ENCODE measurements at places on chromosomes 4 and X.

DNA sequence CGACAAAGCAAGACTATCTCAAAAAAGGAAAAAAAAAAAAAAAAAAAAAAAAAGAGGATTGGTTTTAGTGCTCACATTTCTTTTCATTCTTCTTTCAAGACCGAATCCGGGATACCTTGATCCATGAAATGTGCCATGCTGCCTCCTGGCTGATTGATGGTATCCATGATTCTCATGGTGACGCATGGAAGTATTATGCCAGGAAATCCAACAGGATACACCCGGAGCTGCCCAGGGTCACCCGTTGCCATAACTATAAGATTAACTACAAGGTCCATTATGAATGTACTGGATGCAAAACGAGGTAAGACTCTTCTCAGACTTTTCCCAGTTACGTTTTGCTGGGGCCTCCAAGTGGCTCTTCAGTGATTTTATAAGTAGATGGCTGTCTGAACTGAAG, 6.1 kb downstream of the CXCR3 start:
- no peak for DNase-seq

- DNase-seq = no peak
Measured at GRCh38 chr4:150862829-150863228, 152.3 kb downstream of the LRBA start.

- DNase-seq = no peak
Measured at GRCh38 chrX:98654565-98654964, 1755.5 kb downstream of the PCDH19 start.

- no peak for DNase-seq
Measured at GRCh38 chr4:107423677-107424405, 296.2 kb downstream of the PAPSS1 start.

- DNase-seq = no peak
Measured at GRCh38 chr4:168655182-168655581, 158.3 kb downstream of the PALLD start.

- DNase-seq = no peak
Measured at GRCh38 chr4:26349496-26349895, 28.7 kb downstream of the RBPJ start.

- no peak for DNase-seq
Measured at GRCh38 chr4:174358829-174359228, 75.1 kb downstream of the CEP44 start.

- no peak for DNase-seq
Measured at GRCh38 chr4:124965497-124965891, 253.0 kb upstream of the ANKRD50 start.

- DNase-seq = peak; percentile 32
Measured at GRCh38 chr4:165131247-165131832, 18.7 kb upstream of the TMEM192 start.

GRCh38 chr4:8907596-8908205, 36.1 kb upstream of the HMX1 start:
- no peak for DNase-seq

DNA sequence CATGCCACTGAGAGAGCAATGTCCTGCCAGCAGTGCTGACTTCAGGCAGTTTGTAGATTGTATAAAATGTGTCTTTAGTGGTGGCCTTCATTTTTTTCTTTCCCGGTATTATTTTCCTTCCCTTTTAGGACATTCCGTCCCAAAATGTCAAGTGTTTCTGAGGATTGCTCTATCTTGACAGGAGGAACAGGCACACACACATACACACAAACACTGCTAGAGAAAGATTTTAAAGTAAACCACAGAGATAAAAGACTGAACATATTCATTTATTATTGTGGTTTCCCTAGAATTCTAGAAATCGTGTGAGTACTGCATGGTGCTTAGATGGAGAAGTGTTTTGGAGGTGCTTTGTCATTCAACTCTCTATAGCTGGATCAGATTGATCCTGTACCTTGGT, 111.9 kb downstream of the GABRB1 start:
- no peak for DNase-seq

DNA sequence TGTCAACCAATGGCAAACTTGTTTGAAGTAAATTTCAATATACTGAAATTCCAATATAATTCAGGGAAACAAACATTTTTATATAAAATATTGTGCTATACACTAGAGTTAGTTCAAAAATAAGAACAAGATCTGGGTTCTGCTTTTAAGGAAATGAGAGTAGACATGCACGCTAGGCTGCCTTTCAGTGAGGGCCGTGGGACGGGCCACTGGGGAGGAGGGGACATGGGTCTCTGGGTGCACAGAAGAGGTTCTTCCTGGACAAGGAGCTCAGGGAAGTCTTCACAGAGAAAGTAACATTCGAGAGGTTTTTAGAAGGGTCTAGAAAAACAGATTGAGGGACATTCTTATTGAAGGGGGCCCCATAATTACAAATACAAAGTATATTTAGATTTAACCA, 64.4 kb downstream of the SHROOM3 start:
- DNase-seq = no peak

DNA sequence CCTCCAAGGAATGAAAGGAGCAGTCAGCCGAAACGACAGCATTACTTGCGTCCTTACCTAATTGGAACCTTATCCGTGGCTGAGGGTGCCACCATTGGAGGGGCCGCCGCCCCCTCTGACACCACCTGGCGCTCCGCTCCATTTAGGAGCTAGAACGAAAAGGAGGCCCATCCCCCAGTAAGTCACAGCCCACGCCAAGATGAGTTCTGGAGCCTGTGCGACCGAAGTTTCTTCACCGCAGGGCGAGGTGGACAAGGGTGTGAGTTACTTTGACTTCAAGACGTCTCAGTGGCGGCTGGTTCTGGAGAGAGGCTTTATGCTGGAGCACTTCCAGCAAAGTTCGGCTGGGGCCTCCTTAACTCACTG, 729 bp upstream of the IRF2 start:
- no peak for DNase-seq

DNA sequence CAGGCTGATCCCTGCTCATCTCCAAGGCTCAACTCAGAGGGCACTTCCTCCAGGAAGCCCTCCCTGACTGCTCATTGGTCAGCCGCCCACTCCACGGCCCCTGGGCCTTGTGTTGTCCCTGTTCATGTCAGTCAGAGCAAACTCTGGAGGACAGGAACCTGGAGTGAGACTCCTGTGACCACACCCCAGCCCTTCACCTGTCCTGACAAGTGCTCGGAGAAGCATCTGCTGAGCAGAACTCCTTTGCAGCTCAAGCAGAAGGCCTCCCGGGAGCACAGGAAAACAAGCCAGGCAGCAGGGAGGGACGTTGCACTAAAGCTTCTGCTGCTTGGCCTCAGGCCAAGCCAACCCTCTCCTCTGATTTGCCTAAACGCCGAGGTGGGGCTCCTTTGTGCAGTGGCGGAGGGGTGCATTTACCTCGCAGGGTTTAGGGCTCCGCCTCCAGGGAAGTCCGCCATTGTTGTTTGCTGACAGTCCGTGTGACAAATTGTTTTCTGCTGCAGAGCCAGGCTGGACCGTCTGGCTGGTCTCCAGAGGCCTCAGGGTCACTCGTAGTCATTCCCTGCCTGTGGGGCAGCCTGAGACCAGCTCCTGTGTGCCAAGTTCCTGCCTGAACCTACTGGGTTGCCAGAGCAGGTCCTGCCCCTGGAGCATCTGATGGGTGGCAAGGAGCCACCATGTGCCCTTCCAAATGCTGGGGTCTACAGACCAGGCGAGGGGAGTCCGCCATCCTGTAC, 61.8 kb downstream of the C4orf50 start:
- peak; percentile 90 for DNase-seq

- DNase-seq = no peak
Measured at GRCh38 chr4:141458501-141458900, 177.9 kb upstream of the IL15 start.

GRCh38 chr4:94349193-94349592, 6.6 kb upstream of the HPGDS start:
- no peak for DNase-seq

- no peak for DNase-seq
Measured at GRCh38 chr4:30538794-30539193, 181.4 kb upstream of the PCDH7 start.

DNA sequence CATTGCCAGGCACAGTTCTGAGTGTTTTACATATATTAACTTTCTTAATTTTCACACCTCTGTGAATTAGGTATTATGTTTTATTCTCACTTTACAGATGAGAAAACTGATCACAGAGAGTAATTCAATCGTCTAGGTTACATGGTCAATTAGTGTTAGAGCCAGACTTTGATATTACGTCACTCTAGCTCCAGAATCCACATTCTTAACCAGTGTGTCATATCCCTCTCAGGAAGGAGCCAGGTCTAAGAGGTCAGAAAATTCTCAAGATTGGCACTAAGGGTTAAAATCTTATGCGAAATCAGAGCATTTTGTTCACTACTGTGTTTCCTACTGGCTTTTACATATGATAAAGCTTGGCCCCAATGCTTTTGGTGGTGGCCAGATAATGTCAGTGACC, 7.4 kb downstream of the DMP1 start:
- DNase-seq = no peak

DNA sequence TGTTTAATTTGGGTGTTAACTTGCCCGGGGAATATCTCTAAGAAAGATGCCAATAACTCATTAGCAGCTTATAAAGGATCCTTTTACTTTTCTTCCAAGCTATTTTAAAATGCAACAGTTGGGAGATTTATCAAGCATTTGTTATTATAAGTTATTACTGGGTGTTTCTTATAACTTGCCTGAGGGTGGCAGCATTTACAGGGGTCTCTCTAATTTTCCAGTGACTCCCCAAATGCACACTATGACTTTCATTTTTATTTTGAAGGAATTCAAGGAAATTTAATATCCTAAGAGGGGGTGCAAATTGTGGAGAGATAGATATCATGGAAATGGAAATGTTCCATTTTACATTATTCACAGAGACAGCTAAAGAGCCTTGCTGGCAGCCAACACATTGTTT, 138.0 kb downstream of the PDGFRA start:
- DNase-seq = no peak

GRCh38 chr4:14853176-14853943, 148.9 kb upstream of the CPEB2 start:
- DNase-seq = no peak

DNA sequence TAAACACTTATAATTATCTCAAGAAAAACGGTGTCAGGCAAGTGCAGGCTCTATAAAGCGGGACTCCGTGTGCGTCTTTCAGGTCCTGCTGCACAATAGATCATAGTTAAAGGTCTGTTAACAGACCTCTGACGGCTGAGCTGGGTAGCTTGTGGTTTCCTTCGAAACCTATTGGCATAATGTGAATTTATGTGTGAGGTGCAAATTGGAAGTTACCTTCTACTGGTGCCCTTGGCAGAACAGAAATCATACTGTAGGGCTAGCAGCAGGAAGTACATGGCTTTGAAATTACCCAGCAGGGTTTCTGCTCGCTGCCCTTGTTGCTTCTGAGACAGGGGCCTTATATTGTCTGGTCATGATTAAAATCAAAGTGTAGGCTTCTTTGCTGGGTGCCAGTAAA, 216.4 kb upstream of the HAND2 start:
- DNase-seq = no peak

DNA sequence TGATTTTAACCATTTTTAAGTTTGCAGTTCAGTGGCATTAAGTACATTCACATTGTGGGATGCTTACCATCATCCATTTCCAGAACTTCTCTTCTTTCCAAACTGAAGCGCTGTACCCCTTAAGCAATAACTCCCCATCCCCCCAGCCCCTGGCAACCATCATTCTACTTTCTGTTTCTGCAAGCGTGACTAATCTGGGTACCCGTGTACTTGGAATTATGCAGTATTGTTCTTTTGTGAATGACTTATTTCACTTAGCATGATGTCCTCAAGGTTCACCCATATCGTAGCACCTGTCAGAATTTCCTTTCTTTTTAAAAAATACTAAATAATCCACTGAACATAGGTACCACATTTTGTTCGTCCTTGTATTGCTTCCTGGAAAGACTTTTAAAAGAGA, 32.9 kb downstream of the USP9X start:
- no peak for DNase-seq

DNA sequence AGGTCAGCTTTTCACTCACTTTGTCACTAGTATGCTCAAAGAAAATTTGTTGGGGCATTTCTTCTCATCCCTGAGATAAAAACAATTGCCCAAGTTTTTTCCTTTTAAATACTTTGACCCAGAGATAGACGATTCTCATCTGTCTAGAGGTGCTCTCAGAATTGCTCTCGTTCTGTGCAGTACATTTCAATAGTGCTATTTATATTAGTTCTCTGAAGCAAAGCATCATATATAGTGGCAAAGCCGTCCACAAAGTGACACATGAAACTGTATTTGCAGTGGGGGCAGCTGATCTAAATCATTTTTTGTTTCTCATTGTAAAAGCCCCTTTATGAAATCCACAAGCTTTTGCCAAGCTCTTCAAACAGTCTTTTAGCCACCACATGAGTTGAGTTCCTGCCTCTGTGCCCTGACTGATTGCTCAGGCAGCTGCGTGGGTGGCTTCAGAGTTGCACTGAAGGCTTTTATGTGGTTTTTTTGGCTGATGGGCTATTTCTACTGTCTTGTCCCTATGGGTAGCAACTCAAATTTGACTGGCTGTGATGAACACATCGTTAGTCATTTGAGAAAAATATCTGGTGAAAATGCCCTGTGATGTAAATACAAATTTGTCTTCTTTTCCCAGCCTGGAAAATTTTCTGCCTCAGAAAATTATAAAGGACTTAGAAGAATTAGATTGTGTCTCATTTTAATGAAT, 119.1 kb upstream of the OTUD4 start:
- no peak for DNase-seq
